ENCODE measurements at places on chromosomes 7 and 10. TPM values are rescaled to one million over a fixed set of nuclear protein-coding genes. Genes with fewer than 3 reads are reported as not detected.

DNA sequence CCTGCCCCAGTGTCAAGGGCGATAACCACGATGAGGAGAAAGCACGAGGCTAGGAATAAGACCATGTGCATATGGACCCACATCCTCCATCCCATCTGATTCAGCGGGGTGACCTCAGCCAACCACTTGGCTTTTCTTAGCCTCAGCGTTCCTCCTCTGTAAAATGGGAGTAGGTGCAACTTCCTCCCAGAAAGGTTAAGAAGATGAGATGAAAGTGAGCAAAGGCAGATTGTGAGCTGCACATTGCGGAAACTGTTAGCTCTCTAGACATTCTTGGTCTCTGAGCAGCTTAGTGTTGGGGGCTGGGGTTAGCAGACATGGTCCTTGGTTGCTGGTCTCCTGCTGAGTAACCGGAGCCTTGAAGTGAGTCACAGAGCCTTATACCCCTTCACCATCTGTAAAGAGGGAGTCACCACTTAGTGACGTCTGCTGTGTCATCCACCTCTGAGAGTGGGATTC, 497.3 kb upstream of the GALNT17 start:
- DNase-seq, result no peak

FKBP6 gene
- 0.05 TPM for polyA plus RNA-seq

GRCh38 chr7:38594949-38595348, 36.2 kb downstream of the AMPH start:
- no peak for DNase-seq

- DNase-seq, result no peak
These were observed 16.8 kb upstream of the HBP1 start for GRCh38 chr7:107152011-107152410.

GRCh38 chr7:141118767-141119166, 44.9 kb downstream of the TMEM178B start:
- no peak for DNase-seq

DNA sequence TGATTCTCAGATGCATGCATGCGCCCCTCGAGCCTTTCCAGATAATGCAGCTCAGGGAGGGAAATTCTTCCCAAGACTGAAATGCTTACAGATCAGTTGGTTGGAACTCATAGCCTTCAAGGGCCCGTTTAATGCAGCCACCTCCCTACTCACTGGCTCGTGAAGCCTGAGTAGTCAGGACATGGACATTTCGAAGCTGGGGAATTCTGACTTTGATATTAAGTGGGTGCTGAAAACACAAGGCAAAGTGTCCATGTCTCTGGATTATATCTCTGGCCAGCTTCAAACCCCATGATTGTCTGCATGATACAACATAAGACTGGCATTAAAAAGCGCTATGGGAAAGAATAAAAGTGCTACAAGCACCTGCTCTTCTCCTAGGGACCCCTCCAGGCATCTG, 207.5 kb downstream of the HERPUD2 start:
- no peak for DNase-seq

ARPC1A gene
- polyA plus RNA-seq, result 65.2 TPM

DNA sequence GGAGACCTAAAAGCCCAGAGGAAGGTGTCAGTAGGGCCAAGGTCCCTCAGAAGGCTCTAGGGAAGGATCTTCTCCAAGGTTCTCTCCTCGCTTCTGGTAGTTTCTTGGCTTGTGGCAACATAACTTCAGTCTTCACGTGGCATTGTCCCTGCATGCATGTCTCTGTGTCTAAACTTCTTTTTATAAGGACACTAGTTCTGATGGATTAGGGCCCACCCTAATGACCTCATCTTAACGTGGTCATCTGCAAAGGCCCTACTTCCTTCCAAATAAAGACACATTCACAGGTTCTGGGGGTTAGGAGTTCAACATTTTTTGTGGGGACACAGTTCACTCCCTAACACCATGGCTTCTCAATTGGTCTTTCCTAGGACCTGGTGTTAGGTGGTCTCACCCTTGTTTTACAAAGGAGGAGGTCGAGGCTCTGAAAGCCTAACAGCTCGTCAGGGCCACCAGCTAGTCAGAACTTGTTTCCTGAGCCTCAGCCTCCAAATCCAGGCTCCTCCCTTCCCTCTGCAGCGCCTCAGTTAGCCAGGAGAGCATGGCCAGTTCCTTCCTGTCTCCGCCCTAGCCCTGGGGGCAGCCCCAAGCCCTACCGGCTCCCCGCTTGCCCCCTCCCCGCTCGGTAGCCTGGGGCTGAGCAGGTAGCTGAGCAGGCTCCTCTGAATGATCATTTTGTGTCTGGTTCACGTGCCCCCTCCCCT, 109.7 kb upstream of the PPIF start:
- DNase-seq, result no peak

STAM gene
- polyA plus RNA-seq, result 7.7 TPM

ADARB2 gene
- polyA plus RNA-seq, result 24.7 TPM

CLDN4 gene
- polyA plus RNA-seq, result 75.2 TPM

GRCh38 chr7:29230871-29231345, 36.3 kb downstream of the CHN2 start:
- peak; percentile 37 for DNase-seq

FZD1 gene
- 3.9 TPM for polyA plus RNA-seq

GRCh38 chr10:98921316-98921715, 314.3 kb downstream of the HPSE2 start:
- no peak for DNase-seq

OR2A2 gene
- polyA plus RNA-seq, result not detected

DNA sequence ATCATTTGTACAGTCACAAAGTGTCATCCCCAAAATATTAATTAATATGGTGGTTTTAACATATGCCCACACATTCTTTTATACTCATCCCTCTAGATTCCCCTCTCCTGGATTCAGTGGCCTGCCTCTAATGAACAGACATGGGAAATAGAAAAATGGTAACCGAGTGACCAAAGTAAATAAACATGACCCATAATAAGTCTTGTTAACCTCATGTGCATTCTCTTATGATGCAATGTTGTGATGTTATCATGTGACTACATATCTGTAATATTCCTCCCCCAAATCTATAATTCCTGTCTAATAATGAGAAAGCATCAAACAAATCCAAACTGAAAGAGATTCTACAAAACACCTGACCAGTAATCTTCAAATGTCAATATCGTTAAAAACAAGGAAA, 164.5 kb upstream of the PRSS1 start:
- no peak for DNase-seq

PDLIM1 gene
- polyA plus RNA-seq, result 98.4 TPM

DNA sequence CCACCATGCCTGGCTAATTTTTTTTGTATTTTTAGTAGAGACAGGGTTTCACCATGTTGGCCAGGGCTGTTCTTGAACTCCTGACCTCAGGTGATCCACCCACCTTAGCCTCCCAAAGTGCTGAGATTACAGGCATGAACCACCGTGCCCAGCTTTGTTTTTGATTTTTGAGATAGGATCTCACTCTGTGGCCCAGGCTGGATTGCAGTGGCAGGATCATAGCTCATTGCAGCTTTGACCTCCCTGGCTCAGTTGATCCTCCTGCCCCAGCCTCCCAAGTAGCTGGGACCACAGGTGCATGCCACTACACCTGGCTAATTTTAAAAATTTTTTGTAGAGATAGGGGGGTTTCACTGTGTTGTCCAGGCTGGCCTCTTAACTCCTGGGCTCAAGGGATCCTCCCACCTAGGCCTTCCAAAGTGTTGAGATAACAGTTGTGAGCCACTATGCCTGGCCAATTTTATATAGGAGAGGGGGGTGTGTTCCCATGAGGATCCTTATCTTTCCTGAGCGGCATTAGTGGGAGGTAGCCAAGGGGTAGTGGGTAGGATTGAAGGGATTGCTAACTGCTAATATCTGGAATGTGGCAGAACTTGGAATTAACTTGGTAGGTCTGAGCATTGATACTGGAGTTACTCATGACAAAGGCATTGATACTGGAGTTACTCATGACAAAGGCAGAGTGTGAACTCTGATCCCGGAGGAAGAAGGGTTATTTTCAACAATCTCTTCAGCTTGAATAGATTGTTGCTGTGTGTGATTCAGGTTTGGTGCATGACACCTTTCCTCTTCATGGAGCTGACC, 1.0 kb upstream of the NOLC1 start:
- no peak for DNase-seq

DNA sequence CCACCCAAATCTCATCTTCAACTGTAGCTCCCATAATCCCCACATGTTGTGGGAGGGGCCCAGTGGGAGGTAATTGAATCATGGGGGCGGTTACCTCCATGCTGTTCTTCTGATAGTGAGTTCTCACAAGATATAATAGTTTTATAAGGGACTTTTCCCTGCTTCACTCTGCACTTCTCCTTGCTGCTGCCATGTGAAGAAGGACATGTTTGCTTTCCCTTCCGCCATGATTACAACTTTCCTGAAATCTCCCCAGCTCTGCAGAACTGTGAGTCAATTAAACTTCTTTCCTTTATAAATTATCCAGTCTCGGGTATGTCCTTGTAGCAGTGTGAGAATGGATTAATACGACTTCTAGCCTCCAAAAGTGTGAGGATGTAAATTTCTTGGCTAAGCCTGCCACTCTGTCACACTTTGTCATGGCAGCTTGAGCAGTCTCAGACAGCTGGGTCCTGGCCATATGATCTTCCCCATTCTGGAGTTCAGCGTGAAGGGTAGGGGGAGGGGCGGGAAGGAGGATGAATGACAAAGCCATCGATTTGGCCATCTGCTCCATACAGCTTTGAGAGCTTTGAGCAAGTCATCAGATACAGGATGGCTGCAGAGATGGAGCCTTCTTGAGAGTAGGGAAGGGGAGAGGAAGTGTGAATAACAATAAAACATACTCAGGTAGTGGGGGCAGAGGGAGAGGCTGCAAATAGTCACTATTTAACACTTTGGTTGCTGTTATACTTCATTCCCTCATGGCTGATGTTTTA, 19.1 kb upstream of the INPP5F start:
- DNase-seq, result no peak

- no peak for DNase-seq
These were observed 153.1 kb downstream of the ZNF365 start for GRCh38 chr10:62527019-62527827.

DNA sequence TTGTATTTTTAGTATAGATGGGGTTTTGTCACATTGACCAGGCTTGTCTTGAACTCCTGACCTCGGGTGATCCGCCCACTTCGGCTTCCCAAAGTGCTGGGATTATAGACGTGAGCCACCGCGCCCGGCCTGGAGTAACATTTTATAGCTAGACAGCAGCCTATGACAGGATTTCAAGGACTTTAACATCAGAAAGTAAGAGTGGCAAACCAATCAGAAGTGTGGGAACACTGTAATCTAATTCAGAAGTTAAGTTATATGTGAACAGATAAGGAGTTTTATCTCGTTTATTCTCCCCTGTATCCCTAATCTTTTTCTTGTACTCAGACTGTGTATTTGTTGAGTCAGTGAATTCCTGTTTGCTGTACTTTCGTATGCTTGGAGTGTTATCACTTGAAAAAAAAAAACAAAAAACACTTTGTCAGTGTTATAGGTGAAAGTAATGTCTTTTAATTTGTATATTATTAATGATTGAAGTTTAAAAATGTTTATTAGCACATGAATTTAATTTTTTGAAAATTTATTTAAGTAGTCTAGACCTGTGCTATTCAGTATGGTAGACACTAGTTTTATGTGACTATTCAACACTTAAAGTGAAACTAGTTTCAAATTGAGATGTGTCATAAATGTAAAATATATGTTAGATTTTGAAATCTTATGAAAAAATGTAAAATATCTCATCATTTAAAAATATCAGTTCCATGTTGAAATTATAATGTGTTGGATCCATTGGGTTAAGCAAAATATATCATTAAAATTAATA, 38.6 kb downstream of the RSBN1L start:
- DNase-seq, result no peak

- no peak for DNase-seq
These were observed 179.2 kb upstream of the NAMPT start for GRCh38 chr7:106463851-106464611.

SLC18A3 gene
- polyA plus RNA-seq, result not detected

DNA sequence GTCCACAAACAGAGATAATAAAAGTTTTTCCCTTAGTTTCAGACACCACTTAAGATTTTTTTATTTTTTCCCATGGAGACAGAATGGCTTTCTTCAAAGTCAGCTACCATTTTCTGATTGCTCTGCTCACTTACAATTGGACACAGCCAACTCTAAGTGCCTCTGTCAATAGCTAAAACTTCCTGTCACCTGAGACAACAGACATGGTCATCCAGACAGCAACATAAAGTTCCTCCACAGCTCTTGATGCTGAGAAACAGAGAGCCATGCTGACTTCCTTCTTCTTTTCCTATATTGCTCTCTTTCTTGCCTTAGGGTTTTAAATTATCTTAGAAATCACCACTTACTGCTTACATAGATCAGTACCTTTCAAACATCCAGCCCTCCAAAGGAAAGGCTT, 12.0 kb downstream of the ZNF800 start:
- DNase-seq, result no peak

DNA sequence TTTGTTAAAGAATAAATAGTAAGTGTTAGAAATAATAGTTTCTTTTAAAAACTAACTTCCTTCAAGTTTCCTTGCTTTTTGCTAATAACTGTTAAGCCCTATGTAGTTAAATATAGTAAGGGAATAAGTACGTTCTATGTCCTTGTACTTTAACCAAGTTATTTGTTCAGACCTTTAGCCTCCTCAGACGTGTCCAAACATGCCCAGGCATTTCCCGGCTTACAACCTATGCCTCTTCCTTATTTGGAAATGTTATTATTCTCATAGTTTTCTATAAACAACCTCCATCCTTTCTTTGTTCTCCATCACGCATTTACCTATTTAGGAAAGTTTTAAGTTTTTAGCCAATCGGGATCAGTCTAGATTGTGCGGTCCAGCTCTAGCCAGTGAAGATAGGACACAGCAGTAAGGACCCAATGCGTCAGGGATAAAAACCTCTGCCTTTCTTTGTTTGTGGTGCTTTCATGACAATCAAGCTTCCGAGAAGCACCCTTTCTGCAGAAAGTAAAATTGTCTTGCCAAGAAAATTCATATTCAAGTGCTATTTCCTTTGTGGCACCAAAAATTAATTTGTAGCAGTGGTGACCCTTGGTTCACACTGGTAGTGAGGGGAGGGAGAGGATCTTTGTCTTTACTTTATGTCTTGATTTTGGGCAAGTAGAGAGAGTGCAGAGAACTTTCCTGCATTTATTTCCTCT, 851.3 kb upstream of the POM121L12 start:
- no peak for DNase-seq

GRCh38 chr7:713139-713457, 13.4 kb upstream of the DNAAF5 start:
- no peak for DNase-seq

Measured in pancreas (tissue), 10 donors.